ENCODE measurements at places on chromosomes 5 and 9. TPM values are rescaled to one million over a fixed set of nuclear protein-coding genes. Genes with fewer than 3 reads are reported as not detected.

Gene ARSI
- 17.6 TPM for total RNA-seq

Gene IFNK
- total RNA-seq, result not detected

Gene LOX
- 0.73 TPM for total RNA-seq

Gene VDAC1
- total RNA-seq, result 380 TPM

Gene OR4F3
- total RNA-seq, result 0.42 TPM

Gene STPG3
- total RNA-seq, result not detected

DNA sequence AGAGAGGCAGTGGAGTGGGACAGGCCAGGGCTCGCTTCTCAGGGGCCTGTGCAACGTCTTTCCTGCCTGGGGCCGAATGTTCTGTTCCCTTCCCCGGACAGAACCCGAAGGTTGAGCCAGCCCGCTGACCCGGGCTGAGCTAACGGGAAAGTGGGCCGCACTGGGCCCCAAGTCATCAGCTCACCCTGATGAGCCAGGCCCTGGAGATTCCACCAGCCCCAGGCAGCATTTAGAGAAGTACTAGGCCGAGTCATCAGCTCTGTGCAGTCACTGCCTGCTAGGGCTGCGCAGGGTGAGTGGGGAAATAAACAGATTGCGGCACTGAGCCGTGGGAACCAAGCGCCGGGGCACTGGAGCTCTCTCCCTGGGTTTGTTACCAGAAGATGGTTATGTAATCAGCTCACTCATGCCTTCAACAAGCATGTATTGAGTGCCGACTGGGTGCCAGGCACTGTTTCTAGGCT is 29.1 kb upstream of the DUSP1 start:
- peaks cover 78% of the 10 kb centered on the region for H3K4me1 ChIP-seq
- no peaks in the 10 kb centered on the region for H3K36me3 ChIP-seq
- H3K27me3 ChIP-seq, result no peaks in the 10 kb centered on the region
- no peak for DNase-seq
- no peak overlapping the region for H3K4me3 ChIP-seq

DNA sequence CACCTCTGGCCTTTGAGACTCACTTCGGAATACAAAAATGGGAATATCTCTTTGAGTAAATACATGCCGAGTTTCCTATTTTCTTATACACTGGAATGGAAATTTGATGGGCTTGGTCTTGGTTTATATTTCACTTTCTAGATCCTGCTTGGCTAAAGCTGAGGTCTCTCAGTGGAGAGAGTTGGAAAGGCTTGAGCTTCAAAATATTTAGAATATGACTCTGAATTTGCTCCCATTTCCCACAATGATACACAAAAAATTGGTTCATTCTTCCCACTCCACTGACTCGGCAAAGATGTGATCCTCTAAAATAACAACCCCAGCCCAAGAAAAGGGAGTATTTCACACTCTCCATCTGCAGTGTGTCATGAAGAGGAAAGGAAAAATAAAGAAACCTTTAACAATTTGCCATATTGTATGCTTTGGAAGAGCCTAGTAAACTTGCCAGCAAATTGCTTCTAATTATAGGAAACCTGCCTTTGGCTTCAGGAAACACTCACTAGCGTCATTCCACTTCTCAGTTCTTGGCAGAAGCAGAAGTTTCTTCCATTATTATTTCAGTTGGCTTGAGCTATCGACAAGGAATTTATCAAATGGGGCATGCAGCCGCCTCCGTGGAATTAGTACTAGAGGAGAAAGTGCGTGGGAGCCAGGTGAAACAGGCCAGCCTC is 302.9 kb downstream of the NSG2 start:
- H3K27me3 ChIP-seq, result no peaks in the 10 kb centered on the region
- no peak overlapping the region for H3K27ac ChIP-seq
- no peaks in the 10 kb centered on the region for H3K4me1 ChIP-seq
- no peak overlapping the region for H3K4me3 ChIP-seq
- H3K36me3 ChIP-seq, result no peaks in the 10 kb centered on the region
- no peak for DNase-seq

DNA sequence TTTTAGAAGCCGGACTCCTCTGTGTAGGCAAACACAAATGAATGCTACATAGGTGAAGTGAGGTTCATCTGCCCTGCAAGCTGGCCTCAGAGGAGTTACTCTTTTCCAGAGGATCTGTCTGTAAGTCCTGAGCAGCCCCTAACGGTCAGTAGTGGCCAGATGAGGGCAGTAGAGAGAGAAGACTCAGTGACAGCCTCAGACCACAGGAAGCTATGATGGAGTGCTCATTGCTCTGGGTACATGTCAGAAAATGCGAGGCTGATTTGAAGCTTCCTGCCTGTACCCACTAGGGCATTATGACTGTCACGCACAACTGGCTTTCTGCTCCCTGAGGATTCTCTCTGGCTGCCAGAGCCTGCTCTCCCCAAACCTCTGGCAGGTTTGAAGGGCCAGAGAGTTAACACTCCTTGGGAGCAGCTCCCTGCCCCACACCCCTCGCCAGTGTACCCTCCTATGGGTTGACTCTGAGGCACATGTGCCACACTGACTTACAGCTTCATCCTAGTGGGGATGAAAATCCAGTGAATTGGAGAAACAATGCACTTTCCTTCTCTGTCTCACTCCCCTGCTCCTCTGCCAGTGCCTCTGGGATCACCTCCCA is 141.5 kb downstream of the GABRG2 start:
- no peaks in the 10 kb centered on the region for H3K27me3 ChIP-seq
- H3K36me3 ChIP-seq, result no peaks in the 10 kb centered on the region
- no peak overlapping the region for H3K27ac ChIP-seq
- peak; percentile 25 for DNase-seq
- H3K4me3 ChIP-seq, result no peak overlapping the region

DNA sequence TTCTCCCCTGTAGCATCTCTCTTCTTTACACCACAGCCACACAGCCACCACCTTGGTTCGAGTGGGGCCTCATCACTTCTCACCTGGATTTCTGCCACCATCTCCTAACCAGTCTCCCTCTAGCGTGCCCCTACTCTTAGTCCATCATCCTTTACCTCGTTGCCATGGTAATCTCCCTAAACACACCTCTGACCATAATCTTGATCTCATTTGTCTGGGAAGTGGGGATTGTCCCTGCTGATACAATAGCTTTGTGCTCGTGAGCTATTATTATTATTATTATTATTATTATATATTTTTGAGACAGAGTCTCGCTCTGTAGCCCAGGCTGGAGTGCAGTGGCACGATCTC is 76.5 kb upstream of the HSPA9 start:
- H3K4me3 ChIP-seq, result no peak overlapping the region
- no peak overlapping the region for H3K27ac ChIP-seq
- H3K4me1 ChIP-seq, result no peaks in the 10 kb centered on the region
- H3K27me3 ChIP-seq, result peaks cover 33% of the 10 kb centered on the region
- H3K36me3 ChIP-seq, result no peaks in the 10 kb centered on the region
- DNase-seq, result no peak

GRCh38 chr9:75190762-75191161 is 102.4 kb downstream of the OSTF1 start:
- no peak for DNase-seq
- 0 out of 3 replicates have a peak, but pooled peaks cover 3% of the 10 kb centered on the region for H3K27me3 ChIP-seq
- no peak overlapping the region for H3K27ac ChIP-seq
- no peak overlapping the region for H3K4me3 ChIP-seq
- no peaks in the 10 kb centered on the region for H3K4me1 ChIP-seq

GRCh38 chr5:140570058-140570457 is 5.4 kb downstream of the SLC35A4 start:
- H3K27me3 ChIP-seq, result no peaks in the 10 kb centered on the region
- peaks cover 34% of the 10 kb centered on the region for H3K4me1 ChIP-seq
- H3K36me3 ChIP-seq, result no peaks in the 10 kb centered on the region
- no peak overlapping the region for H3K4me3 ChIP-seq

GRCh38 chr5:62283861-62284260 is 22.1 kb upstream of the KIF2A start:
- H3K4me3 ChIP-seq, result no peak overlapping the region
- no peaks in the 10 kb centered on the region for H3K36me3 ChIP-seq
- no peak for DNase-seq
- H3K27ac ChIP-seq, result no peak overlapping the region
- H3K4me1 ChIP-seq, result 0 out of 2 replicates have a peak, but pooled peaks cover 7% of the 10 kb centered on the region

DNA sequence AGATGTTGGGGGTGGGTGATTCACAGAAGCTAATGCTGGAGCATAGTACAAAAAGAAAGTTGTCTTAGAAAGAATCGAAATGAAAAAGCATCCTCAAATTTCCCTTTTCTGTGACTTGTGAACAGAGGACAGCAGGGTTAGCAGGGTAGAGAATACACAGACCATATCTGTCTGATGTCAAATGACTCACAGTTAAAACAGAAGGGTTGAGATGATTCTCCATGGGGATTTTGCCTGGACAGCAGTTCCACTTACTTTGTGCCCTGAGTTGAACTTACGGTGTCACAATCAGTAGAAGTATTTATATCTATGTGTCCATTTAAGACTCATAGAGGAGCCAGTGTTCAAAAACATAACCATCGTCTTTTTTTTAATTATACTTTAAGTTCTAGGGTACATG is 801.6 kb downstream of the KCTD16 start:
- DNase-seq, result no peak
- no peaks in the 10 kb centered on the region for H3K4me1 ChIP-seq
- H3K27me3 ChIP-seq, result no peaks in the 10 kb centered on the region
- H3K27ac ChIP-seq, result no peak overlapping the region
- no peak overlapping the region for H3K4me3 ChIP-seq

DNA sequence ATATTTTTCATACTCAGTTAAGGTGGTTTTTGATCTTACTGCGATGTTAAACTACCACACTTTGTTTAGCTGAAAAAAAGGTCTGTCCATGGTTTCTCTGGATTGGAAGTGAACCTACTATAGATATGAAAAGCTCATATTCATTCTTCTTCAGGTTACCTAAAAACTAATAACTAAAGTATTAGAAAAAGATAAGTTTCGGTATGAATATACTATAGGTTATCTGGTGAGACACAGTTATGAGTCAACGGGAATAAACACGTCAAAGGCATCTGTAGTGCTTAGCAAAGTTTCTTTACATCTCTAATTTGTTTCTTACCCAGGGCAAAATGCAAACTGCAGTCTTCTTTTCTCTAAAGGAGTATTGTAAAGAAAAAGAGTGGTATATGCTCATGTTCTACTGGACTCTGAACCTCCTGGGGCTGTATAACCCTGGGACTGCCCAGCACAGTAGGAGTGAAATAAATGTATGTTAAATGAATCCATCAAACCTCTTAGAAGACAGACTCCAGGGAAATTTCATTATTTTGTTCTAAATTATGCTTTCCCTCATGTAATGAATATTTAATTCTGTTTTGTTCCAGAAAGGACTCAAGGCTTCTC is 521.9 kb downstream of the PDE4D start:
- H3K4me3 ChIP-seq, result no peak overlapping the region
- no peak overlapping the region for H3K27ac ChIP-seq
- no peaks in the 10 kb centered on the region for H3K36me3 ChIP-seq
- H3K27me3 ChIP-seq, result no peaks in the 10 kb centered on the region

GRCh38 chr9:5186416-5187169 is 1.2 kb upstream of the INSL6 start:
- no peak overlapping the region for H3K4me3 ChIP-seq
- no peaks in the 10 kb centered on the region for H3K4me1 ChIP-seq
- H3K36me3 ChIP-seq, result no peaks in the 10 kb centered on the region
- peak; percentile 56 for DNase-seq

DNA sequence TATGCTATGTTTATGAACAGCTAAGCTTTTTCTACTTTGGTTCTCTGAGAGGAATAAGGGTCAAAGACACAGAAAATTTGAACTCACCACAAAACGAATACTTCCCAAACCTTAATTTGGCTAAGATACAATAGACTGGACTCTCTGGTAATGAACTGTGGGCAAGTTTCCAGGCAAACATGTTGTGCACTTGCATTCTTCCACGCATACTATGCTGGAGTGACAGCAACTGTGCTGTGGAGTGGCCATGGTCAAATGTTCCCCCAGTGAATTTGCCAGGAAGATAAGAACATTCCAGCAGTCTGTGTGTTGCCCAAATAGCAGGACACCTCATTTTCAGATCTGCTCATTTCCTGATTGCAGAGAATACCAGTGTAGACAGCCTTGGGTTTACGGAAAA is 275.3 kb upstream of the IL12B start:
- no peak overlapping the region for H3K4me3 ChIP-seq
- no peaks in the 10 kb centered on the region for H3K27me3 ChIP-seq
- H3K36me3 ChIP-seq, result no peaks in the 10 kb centered on the region
- DNase-seq, result no peak

DNA sequence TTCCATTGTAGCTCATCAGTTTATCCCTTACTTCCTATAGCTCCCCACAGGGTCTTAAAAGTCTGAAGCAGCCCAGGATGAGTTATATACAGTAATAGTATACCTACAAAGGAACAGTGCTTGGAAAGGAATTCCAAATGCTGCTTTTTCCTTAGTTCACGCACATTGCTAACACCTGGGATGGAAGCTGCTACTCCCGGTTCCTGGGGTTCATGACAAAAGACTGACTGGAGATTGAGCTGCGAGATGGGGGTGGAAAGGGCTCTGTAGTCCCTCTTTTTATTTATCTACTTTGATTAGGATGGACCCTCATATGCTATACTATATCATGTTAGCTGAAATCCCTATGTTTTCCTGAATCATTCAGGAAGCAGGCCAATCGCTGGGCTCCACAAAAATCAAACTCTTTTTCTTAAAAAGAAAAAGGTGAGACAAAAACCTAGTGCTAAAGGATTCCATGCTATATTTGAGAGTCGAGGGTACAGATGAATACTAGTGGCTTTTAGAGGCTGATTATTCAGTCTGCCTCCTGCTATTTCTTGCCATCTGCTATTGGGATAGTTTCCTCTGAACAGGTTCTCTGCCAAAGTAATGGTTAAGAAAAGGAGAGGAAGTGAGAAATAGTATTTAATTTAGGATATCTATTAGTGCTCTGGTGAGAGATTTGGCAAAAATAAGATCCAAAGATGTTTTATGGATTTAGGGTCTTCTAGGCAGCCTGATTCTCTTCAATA is 81.2 kb downstream of the MRPS27 start:
- H3K4me3 ChIP-seq, result no peak overlapping the region
- DNase-seq, result no peak
- H3K4me1 ChIP-seq, result peaks cover 37% of the 10 kb centered on the region
- H3K27me3 ChIP-seq, result no peaks in the 10 kb centered on the region
- no peak overlapping the region for H3K27ac ChIP-seq
- peaks cover 27% of the 10 kb centered on the region for H3K36me3 ChIP-seq

DNA sequence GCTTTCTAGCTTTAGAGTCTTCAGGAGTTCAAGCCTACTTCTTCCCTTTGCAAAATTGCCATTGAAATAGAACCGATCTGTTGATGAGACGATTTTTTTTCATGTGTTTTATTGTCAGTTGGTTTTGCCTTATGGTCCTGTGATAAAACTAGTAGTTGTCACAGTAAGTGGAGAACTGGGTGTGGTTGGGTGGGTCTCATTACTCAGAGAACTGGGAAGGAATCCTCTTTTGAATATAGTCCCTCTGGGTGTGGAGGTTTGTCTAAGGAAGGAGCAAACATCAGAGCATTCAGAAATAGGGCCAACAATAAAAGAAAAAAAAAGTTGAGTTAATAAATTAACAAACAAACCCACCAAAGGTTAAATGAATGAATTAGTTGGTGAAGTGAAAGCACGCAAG is 69.0 kb downstream of the ALDH1A1 start:
- H3K27me3 ChIP-seq, result no peaks in the 10 kb centered on the region
- H3K4me3 ChIP-seq, result no peak overlapping the region
- H3K4me1 ChIP-seq, result no peaks in the 10 kb centered on the region

DNA sequence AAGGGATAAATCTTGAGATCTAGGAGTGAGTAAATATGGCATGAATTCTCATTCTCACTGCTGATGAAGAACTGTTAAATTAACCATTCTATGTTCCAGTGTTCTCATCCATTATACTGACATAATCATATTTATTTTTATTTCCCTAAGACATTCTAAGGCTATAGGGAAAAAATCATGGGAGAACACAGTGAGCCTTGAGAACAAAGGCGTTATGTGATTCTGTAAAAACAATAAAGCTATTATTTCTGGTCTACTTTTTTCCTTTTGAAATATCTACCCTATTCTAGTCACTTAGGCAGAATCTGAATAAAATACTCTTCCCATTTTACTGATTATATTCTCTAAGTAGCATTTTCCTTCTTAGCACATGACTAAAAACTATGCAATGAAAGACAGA is 155.7 kb upstream of the ADAMTS16 start:
- no peaks in the 10 kb centered on the region for H3K36me3 ChIP-seq
- H3K4me1 ChIP-seq, result no peaks in the 10 kb centered on the region
- H3K27ac ChIP-seq, result no peak overlapping the region
- H3K27me3 ChIP-seq, result no peaks in the 10 kb centered on the region
